ENCODE measurements at places on chromosomes 13 and 19.
A peak's percentile ranks its signal among the peaks of the same experiment; 100 is the strongest.

- no peak for DNase-seq
Observed at GRCh38 chr19:19232261-19232721, 20.5 kb downstream of the NCAN start.

DNA sequence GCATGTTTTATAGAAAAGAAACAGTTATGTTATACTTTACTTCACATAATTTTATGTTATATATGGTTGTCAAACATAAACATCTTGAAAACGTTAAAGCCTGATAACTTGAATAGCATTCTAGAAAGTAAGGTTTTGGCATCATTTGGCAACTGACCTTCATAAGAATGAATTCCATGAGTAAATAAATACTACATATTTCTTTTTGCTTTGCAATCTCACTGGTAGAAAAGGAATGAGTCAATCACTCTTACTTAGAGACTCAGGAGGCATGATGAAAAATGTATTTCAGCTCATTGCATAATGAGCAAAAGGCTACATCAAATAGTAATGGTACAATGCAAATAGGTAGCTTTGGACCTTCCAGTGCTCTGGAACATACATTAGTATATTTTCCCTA, 1381.9 kb downstream of the EFNB2 start:
- no peak for DNase-seq

- peak; percentile 41 for DNase-seq
Observed at GRCh38 chr13:44401577-44401976, 28.0 kb downstream of the SERP2 start.

GRCh38 chr13:89205856-89206520, 1534.8 kb downstream of the SLITRK5 start:
- no peak for DNase-seq

DNA sequence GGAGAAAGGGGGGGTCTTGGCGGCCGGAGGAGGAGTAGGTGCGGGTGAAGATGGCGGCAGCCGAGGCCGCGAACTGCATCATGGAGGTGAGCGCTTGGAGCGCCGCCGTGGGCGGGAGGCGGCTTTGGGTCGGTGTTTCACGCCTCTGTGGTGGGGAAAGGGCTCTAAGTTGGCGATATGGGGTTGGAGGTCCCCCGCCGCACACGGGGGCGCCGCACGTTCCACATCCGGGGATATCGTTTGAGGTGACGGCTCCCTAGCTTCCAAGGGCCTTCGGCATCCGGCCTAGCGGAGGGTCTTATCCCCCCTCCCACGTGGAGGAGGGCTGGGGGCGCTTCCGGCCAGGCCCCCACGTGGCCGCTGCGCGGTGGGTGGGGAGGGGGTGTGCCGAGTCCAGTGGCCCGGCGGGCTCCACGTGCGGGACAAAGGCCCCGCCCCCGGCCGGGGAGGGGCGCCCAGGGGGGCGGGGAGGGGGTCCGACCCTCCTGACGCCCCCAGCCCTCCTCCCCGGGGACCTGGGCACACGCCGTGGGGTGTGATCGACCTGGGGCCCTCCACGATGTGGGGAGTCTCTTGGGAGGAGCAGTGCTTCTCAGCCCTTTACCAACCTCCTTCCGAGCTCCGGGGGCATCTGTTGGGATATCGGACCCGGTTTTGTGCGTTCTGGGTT, at the start of gene PRMT1:
Gene PRMT1, plus strand, starts transcription at position 41 of the 670 bp plus-strand sequence. Its CDS starts 10 bp downstream, at position 51.
- DNase-seq = peak; percentile 30

DNA sequence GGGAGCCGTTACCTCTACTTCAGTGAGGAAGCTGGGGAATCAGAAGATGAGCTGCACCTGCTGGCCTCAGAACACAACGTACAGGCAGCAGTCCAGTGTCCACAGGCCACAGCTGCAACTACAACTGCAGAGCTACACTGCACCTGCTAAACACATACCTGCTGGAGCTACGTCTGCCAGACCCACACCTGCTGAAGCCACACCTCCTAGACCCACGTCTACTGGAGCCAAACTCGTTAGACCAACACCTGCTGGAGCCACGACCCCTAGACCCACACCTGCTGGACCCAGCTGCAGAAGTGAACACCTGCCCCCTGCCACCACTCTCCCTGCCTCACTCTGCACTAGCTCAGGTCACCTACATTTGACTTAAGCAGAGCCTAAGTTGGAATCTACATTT, 169.9 kb downstream of the USP12 start:
- DNase-seq = no peak

Data from thyroid gland (tissue), 4 donors.